ENCODE measurements at places on chromosomes 1 and 21.

DNA sequence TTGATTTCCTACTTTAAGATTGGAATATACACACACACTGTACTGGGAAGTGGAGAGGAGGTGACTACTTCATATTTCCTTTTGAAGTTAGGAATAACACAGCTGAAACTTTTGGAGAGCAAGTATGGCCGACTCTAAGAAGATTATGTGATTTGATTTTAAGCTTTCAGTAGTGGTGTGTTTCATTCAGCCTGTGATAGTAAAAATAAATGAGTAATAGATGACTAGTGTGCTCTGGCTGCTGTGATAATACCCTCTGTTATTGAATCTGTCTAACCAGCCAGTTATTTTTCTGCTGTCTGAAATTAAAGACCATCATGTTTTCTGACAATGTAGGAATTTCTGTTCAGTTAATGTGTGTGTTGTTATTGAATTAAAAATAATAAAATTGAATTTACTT, 48.3 kb downstream of the CTTNBP2NL start:
- DNase-seq = no peak

DNA sequence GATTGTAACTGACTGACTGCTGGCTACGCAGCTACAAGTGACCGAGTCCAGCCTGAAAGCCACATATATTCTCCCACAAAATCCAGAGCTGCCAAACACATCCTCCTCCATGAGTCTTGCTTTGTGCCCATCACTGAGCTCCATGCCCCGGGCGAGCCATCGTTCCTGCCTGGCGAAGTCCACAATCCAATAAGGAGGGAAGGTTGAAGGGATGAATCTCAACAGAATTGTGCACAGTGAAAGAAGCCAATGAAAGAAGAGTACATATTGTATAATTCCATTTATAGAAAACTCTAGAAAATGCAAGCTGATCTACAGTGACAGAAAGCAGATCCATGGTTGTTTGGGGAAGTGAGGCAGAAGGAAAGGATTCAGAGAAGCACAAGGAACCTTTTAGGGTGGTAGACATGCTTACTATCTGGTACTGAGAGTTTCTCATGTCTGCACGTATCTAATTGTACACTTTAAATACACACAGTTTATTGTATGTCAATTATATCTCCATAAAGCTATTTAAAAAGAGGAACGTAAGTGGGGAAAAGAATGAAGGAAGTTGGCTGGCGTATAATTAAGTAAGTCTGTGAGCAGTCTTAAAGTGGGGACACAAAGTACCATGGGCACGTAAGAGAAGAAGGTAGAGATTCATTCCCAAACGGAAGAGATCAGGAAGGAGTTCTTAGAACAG, 115.9 kb upstream of the JUN start:
- no peak for DNase-seq

DNA sequence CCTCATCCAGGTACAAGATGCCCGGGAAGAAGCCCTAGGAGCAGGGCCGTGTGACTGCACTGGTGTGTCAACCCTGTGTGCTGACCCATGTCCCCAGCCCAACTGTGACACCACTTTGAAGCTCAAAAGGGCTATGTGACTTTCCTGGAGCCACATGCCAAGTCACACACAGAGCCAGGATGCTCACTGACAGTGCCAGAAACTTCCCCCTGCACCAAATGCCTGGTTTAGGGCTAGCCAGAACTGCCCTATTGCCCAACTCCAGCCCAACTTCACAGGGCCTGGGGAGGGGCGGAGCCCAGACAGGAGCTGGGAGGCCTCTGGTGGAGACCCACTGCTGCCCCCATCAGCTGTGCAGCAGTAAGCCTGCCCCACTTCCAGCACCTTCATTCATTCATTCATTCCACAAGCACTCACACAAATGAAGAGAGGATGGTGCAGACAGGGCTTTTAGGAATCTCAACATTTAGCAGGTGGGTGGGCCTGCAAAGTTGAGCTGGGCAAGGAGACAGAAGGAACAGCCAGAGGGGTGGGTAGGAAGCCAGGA, 36.7 kb downstream of the KCNQ4 start:
- DNase-seq = no peak

- DNase-seq = peak; percentile 65
These were observed 29.3 kb downstream of the SGIP1 start for GRCh38 chr1:66563094-66563800.

DNA sequence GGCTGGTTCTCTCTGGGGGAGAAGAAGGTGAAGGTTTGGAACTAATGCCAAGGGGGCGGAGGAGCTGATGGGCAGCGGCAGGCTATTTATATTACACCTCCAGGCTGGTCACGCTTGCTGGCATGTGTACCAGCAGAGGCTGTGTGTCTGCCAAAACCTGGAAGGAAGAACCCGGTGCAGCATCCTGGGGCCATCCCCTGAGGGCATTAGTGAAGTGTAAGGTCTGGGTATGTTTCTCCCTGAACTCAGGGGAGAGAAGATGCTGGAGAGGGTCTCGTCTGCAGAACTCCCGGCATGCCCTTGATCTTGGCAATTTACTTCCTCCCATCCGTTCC, 5.3 kb downstream of the DISP3 start:
- no peak for DNase-seq

- no peak for DNase-seq
These were observed 197.7 kb downstream of the ROR1 start for GRCh38 chr1:63971557-63971956.

DNA sequence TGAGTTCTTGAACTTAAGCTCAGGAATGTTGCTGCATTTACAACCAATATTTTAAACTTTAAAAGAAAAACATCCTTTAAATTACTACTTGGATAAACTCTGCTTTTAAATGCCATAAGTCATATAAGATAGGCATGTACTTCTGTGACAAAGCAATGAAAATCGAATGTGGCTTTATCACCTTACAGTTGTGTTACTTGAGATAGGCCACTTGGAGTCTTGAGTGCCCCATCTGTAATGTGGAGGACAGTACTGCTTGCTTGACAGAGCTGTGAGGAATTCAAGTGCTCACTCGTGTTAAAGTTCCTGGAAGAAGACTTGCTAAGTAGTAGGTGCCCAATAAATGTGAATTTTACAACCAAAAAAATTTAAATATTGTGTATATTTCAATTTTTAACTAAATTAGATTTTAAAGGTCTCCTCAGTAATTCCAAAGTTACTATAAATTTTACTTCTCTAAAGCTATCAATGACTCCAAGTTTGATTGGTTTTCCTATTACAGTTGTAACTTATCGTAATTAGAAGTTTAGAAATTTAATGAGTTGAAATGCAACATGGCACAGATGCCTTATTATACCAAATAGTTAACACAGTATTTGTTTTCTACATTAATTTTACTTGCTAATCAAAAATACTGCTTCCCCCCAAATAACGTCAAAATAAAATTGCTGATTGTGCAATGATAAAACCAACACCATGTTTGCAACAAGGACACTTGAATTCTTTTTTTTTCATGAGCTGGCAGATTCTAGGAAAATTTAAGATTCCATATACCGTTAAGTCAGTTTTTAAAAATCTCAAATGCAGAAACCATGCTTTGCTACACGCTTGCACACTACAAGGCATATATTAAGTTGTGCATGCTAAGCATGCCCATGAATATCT, 21.8 kb downstream of the PSMB2 start:
- no peak for DNase-seq

DNA sequence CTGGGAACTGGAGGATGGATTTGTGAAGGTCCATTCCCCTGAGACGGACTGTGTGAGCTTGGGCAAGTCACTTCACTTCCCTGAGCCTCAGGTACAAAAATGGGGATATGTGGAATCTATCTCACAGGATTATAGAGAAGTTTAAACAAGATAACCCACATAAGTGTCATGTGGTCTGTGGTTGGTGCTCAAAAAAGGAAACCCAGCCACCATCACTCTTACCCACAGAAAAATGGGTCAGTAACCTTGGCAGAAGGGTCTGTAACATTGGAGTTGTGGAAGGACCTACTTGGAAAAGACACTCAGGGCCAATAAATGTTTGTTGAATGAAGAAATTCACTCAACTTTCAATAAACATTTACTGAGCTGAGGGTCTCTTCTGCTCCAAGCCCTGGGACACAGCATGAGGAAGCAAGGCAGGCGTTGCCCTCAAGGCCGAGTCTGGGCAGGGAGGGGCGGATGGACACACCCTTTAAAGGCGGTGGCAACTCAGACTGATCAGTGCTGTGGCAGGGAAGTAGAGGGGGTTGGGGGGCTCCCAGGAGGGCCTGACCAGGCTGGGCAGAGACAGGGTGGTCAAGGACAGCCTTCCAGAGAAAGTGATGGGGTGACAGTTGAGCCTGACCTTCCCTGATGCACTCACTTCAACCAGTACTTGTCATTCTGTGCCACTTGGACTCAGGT, 66.7 kb upstream of the ACOT11 start:
- DNase-seq = no peak

GRCh38 chr1:213523781-213524398, 463.9 kb upstream of the PROX1 start:
- DNase-seq = no peak

GRCh38 chr1:165259236-165259635, 97.3 kb downstream of the LMX1A start:
- DNase-seq = no peak

DNA sequence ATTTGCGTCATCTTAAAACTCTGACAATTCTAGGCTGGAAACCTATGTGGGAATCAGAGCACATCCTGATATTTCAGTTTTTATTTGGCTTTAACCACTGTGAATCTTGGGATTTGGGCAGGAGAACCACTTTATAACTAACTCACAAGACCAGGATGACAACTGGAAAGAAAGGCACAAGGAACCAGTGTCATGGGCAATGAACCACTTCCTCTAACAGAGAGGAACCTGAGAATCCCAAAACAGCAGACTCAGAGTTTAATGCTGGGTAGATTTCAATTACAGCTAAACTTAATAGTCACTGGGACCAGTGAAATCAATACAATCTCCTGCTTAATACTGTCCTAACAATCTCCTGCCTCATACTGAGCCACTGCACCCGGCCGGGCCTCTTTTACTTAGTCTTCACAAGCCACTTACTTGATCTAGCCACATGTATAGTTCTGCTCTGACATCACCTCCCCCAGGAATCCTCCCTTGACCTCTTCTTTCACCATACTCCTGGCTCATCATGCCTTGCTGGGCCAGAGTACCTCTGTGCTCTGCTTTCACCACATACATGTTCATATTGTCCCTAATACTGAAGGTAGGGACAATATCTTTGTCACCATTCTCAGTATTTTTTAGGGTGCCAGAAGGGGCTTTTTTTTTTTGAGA, 20.2 kb upstream of the SLFNL1 start:
- peak; percentile 31 for DNase-seq

DNA sequence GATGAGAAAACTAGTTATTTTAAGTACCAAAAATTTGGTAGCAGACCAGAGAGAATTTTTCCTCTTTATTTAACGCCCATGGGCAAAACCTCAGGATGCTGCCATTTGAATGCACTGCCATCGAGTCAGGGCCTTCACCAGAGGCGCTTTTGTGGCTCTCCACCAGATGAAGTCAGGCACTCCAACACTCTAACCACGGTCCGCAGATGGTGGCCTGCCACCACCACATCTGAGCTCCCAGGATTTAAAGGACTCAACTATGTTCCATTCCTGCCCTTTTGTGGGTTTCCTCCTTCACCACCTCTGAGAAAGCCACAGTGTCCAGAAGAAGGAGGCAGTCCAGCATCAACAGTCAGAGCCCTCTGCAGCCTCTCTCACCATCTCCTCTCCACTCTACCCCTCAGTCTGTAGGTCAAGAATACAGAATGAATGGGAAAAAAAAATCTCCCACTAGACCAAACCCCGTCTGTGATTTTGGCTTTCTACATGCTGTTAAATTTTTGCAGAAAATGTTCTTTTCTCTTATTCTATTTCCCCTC, 647.4 kb downstream of the USP25 start:
- peak; percentile 7 for DNase-seq

DNA sequence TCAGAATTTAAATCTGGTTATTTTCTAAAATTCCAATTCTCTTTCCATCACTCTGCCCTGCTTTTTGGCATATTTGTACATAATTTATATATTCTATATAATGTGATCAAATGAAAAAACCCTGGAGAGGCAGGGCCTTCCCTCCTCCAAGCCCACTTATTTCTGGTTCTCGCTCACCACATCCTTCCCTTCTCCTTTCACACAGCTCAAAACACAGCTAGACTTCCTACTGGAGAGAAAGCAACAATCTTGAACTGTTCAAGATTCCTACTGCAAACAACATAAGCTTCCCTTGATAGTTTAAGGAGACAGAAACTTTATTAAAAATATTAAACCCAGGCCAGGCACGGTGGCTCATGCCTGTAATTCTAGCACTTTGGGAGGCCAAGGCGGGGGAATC, 7.6 kb upstream of the AIM2 start:
- DNase-seq = no peak

- peak; percentile 25 for DNase-seq
These were observed 351.3 kb upstream of the RUNX1 start for GRCh38 chr21:35400233-35400939.

DNA sequence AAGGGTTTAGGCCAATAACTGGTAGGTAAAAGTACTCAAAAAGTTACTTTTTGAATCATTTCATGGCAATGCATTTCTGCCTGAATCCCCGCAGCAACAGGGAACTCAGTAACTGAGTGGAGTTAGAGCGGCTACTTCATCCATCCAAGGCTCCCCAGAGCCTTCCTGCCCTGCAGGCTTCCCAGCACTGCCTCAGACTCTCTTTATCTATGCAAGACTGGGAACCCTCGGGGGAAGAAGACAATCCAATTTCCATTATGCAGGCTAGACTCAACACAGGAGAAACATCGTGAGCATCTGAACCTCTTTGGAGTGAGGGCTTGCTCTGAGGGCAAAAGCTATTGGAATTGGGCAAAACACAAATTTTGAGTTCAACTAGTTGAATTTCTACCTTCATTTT, 23.1 kb downstream of the ZMYND12 start:
- DNase-seq = no peak

- no peak for DNase-seq
These were observed 404.3 kb downstream of the MATN1 start for GRCh38 chr1:30318864-30319718.

DNA sequence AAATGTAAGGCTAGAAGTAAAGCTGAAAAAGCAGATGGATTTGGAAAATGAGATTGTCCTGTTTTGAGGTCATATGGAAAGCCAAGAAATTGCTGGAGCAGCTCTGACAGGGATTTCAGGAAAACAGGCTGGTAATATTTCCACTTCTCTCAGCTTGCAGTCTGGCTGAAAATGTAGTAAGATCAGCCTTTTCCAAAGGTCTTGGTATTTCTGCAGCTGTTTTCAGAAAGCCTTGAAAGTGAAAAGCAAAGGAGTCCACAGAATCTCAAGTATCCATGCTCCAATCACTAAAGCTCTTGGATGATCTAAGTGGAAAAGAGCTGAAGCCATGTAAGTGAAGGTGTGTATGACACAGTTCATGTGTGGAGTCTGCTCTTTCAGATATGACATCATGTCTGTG, 41.6 kb upstream of the APOBEC4 start:
- no peak for DNase-seq
